Stimulated activated CD8-positive, alpha-beta memory T cell treated with anti-CD3 and anti-CD28 coated beads, Interleukin-12 subunit alpha, Interleukin-12 subunit beta, amount 100 ng/mL, for 1 hour (primary cell): ENCODE measurements at places on chromosomes 1 and 21.

DNA sequence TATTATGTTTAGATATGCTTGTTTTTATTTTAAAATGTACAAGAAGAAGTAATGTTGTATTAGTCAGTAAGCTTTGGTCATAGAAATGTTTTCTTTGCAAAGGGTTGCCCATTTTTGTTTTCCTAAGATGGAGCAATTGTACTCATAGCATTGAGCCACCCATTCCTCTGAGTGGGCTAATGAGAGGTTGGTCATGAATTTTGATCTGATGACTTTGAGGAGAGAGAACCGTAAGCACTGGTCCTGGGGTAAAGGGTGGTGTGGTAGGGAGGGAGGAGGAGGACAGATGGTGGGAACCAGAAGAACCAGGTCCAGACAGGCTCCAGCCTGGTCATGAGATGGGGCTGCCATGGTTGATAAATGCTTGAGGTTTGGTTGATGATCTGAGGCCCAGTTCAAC lies 15.9 kb upstream of the SLC6A9 start:
- no peak for DNase-seq

DNA sequence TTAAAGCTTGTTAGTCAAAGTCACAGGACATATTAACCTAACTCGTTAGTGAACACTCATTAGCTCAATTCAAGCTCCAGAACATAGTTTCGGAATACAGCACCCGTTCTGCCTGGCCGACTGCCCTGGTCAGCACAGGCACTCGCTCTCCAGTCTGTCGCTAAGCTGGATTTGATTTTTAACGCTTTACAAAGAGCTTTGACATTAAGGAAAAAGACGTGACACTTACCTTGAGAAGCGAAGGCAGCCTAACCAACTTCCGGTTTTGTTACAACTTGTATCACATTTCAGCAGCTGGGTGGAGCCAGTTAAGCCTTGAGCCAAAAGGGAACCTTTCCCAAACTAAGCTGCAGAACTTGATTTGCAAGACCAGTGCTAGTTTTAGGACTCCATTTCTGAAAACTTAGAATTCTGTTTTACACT lies at the start of gene FRRS1:
FRRS1 (minus strand) TSS at position 258 of the 423 bp plus-strand sequence. CDS start 17,867 bp downstream, outside the sequence.
- peak; percentile 18 for DNase-seq

- no peak for DNase-seq
Observed at GRCh38 chr1:232622378-232622777, 7.6 kb downstream of the SIPA1L2 start.

DNA sequence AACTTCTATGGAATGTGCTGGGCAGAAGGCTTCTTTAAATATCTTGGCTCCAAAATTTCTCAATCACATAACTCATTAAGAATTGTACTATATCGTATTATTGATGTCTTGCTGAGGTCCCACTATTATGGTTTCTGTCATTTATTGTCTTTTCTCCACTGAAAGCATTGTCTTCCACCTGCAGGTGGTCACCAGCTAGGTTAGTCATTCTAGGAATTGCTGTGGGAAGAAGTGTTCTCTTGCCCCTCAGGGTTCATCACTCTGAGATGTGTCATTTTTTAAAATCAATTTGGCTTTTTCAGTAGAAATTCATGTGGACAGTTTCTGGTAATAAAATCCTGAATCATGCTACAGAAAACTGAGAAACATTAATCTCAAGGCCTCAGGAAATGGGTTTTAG lies 66.1 kb downstream of the NCAM2 start:
- DNase-seq, result no peak

DNA sequence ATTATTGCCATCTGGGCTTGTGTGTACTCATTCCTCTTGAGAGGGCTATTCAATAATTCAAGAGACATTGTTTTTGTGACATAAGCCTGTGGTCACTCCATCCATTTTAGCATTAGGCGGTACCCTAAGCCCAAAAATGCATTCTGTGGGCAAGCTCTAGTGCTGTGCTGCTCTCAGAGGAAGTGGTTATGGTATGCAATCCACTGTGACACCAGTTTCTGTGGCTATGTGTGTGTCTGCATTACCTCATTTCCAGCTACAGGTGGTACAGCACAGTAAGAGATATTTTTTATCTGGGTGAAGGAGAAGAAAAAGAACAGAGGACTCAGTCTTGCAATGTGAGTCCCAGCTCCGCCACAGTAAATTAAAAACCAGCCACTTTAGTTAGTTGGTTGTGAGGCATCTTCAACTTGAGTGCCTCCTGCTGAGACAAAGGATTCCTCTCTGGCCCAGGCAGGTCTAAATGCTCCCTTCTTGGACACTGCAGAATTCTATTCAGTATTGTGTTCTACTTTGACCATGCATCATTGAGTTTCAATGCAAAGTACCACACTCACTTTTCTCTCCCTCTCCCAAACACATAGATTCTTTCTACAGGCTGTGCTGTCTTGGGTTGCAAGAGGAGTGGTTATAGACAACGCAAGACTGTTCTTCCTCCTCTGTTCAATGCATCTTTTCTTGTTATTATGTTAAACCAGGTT lies 777.8 kb upstream of the BRINP3 start:
- DNase-seq, result no peak

GRCh38 chr21:20004367-20004766 lies 993.8 kb upstream of the NCAM2 start:
- no peak for DNase-seq

GRCh38 chr1:10638559-10639005 lies 157.9 kb downstream of the CASZ1 start:
- DNase-seq, result no peak

- no peak for DNase-seq
Observed at GRCh38 chr1:56374026-56374974, 205.1 kb downstream of the PLPP3 start.

- DNase-seq, result no peak
Observed at GRCh38 chr1:50793521-50793920, 166.5 kb downstream of the FAF1 start.

DNA sequence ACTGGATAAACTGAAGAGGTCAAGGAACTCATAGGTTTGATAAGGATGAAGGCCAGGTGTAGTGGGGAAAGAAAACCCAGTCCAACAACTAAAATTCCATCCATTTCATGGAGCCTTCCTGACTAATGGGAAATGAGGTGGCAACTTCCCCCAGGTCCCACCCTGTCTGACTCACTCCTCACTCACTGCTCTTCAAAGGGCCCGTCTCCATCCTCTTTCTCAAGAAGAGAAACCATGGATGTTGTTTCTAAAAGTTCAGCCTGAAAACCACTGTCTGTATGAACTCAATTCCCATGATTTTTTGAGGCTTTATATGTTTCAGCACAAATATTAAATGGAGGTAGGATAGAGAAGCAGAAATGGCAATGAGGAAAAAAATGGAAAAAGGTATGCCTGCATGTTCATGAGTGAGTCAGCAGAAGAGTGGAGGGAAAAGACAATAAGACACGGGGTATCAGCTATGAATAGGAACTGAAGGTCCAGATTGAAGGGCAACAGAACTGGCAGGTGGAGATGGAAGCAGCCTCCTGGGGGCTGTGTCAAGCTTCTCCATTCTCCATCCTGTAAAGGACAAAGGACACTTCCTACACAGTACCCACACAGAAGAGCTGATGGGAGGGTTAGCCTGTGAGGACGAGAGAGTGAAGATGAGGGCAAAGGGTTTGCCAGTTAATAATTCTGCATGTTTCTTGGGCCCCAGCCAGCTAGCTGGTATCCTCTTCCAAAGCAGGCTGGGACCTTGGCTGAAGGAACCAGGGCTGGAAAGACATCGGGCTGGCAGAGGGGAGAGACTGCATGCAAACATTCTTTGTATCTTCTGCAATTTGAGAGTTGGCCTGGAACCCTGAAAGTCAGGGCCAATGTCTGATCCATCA lies 5.5 kb upstream of the ELOVL1 start:
- no peak for DNase-seq

DNA sequence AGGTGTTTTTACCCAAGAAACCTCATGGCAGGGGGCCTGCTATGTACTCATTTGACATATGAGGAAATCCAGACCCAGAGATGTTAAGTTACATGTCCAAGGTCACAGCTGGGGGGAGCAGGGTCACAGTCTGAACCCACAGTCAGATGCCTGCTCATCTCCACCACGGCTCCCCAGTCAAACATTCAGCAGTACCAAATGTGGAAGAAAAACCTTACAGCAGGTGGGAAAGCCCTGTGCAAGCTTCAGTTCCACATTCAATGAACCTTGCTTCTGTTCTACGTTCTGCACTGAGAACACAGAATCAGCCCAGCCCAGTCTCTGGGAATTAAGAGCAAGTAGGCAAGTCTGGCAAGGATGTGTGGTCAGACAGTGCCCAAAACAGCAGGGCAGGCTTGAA lies 35.2 kb downstream of the LRP8 start:
- DNase-seq, result no peak

DNA sequence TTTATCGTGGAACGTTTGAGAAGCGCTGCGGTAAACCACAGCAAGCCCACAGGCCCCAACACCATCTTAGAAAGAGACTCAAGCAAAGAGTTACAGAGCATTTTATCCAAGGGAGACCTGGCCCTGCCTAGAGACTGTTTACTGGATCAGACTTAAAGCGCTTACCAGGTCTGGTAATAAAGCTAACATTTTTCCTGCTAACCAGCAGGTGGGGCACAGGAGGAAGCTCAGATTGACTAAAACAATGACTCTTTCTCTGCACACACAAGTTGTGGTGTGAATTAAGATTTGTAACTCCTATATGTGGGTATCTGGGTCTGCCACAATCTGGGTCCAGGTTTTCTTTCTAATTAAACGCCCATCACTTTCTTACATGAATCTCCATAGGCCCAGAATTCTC lies 136.5 kb upstream of the ETS2 start:
- no peak for DNase-seq

DNA sequence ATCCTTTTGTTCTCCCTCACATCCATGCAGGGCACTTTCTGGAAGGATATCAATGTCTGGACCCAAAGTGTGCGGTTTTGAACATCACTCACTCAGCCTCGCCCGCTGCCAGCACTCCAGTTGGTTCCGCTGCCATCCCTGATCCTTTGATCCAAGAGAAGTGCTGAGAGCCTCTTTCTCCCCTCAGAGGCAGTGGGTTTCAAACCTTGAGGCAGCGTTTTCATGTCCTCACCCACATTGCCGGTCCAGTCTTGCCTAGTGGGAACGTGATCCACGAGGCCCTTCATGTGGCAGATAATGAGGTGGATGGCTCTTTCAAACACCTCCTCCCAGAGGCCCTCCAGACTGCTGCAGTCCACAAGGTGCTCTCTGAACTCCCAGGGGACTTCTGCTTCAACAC lies 122.2 kb downstream of the ACTL8 start:
- DNase-seq, result no peak

GRCh38 chr1:169105434-169106094 lies 926 bp upstream of the ATP1B1 start:
- no peak for DNase-seq

GRCh38 chr1:186275822-186276221 lies 99.2 kb downstream of the TPR start:
- no peak for DNase-seq

DNA sequence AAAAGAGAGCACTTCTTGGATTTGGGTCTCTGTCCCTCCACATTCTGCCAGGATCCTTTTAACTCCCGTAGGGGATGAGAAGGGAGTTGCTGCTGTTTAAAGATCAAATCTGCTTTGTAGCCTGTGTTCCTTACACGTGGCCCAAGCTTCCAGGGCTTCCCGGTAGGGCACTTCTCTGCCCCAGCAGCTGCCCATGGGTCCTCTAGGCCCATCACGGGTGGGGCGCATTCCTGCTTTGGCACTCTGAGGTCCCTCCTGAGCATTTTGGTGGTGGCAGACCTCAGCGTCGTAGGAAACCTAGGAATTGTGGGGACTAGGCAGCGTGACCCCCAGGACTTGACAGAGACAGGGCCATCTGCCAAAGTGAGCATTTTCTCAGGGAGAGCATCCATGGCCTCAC lies 420.3 kb upstream of the VAMP3 start:
- no peak for DNase-seq

DNA sequence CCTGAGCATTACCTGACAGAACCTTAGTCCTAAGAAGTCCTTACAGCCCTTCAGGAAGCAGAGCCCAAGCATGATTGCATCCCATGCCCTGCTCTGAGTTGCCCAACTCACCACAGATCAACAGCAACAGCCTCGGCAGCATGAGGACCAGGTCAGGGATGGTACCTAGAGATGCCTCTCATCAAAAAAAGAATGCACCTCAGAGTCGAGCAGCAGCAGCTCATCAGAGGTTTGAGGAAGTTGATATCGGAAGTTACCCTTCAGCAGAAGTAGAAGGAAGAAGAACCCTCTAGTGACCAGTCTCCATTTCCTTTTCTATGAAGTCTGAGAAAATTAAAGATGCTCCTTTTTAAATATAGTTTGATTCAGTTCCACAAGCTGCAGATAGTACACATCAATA lies at the start of gene FCRL1:
FCRL1 (minus strand) TSS at position 225 of the 400 bp plus-strand sequence; CDS start at position 142, 83 bp downstream.
- DNase-seq, result no peak

- DNase-seq, result no peak
Observed at GRCh38 chr1:156503698-156504437, 3.3 kb upstream of the MEF2D start.

DNA sequence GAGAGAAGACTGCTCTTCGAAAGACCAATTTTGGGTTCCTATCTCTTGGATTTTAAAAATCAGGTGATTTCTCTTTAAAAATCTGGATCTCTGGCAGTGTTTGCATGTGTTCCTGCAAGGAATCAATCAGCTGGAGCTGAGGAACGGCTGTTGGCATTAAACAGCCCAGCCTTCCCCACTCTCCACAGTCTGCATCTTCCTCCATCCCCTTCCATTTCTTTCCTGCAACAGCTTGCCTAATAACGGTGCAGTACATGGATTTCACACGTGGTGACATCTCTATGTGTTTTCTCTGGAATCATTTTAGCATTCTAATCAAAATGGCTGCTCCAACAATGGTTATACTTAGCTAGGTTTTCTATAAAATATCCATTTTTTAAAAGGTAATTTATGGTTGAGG lies 20.0 kb downstream of the RIPPLY3 start:
- DNase-seq, result no peak

GRCh38 chr1:36144413-36144812 lies 4.9 kb downstream of the TRAPPC3 start:
- DNase-seq, result no peak

- peak; percentile 26 for DNase-seq
Observed at GRCh38 chr1:24555591-24556413, at the start of gene NCMAP. NCMAP (plus strand) TSS chr1:24556087; CDS start chr1:24595431, 39,344 bp downstream.

- DNase-seq, result peak; percentile 58
Observed at GRCh38 chr1:8987881-8988617, 38.2 kb downstream of the SLC2A7 start.

DNA sequence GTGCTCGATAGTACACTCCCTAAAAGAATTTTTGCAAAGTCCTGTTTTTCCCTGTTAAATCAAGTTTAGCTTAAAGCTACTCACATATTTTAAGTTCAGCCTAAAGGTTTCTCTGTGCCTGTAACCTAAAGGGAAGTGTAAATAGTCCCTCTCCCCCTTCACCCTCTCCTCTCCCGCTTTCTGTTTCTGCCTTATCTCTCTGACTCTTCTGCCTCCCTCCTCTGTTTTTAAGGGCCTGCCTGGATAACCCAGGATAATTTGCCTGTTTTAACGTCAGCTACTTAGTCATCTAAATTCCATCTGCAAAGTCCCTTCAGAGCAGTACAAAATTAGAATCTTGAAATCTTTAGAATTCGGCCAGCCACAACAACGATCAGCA lies 92.6 kb downstream of the NID1 start:
- no peak for DNase-seq
